ENCODE measurements at places on chromosomes 2 and 18.
A peak's percentile ranks its signal among the peaks of the same experiment; 100 is the strongest.

DNA sequence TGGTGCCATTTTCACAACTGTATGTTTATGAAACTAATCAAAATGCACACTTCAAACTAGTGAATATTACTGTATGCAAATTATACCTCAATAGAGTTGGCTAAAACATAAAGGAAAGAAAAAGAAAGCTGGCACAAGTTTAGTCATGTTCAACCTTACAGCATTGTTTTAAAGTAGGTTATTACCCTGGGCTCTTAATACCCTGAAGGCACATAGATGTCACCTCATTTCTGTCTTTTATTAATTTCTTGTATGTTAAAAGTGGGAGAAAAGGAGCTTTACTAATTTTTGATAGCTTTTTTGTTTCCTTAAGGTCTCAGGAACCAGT is 32.7 kb downstream of the TMEM131 start:
- DNase-seq: no peak

- peak; percentile 49 for DNase-seq
These were observed 611 bp downstream of the TCF7L1 start for GRCh38 chr2:85133751-85134254.

DNA sequence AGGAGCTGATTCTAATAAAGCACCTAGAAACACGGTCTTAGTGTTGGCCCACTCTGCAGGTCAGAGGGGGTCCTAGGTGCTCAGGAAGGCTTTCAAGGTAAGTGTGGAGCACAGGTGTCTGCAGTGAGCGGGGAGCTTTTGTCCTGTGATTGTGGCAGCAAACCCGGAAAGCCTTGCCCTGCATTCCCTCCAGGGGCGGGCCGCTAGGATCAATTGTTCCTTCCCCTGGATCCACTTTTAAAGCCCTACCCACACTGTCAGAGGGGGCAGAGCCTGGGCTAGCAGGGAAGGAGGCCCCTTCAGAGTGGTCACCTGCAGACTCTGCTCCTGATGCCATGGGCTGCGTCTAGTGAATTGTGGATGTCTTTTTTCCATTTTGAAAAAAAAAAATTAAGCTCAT is 176.0 kb downstream of the CTIF start:
- DNase-seq: no peak

GRCh38 chr2:75798569-75798968 is 87.9 kb upstream of the GCFC2 start:
- no peak for DNase-seq

DNA sequence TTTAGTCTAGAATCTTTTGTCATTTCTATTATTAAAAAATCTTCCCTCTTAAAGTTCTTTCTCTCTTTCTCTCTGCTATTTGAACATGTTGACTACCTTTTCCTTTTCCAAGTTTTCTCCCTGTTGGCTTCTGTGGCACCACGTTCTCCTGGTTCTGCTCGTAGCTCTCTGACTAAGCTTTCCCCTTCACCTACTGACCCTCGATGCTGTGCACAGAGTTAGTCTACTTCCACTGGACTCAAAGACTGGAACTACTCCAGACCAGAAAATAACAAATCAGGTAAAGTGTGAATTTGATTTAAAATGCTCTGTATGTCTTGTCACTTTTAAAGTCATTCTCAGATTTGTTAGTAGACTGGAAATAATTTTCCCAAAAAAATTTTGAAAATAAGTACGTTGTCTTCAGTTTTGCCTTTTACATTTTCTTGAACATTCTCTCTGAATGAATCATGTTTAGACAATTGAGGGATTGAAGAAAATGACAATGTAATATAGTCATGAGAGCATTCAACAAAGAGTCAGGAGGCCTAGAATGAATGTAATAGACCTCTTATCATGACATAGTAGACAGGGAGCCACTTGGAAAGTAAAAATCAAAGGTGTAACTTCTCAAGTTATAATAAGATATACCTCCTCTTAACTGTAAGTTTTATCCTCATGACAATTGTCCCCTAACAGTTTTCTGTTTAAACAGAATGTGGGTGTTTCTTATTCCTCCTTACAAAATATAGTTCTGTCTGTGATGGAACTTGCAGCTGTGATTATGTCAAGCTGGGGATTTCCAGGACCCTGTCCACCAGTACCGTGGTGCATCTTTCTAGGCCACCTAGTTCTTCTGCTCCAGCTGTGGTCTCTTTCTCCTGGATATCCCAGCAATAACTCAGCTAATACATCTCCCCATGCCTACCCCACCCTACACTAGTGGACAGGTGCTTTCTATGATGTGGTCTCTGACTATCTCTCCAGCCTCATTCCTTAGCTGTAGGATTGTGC is 25.5 kb downstream of the ITPRID2 start:
- no peak for DNase-seq

DNA sequence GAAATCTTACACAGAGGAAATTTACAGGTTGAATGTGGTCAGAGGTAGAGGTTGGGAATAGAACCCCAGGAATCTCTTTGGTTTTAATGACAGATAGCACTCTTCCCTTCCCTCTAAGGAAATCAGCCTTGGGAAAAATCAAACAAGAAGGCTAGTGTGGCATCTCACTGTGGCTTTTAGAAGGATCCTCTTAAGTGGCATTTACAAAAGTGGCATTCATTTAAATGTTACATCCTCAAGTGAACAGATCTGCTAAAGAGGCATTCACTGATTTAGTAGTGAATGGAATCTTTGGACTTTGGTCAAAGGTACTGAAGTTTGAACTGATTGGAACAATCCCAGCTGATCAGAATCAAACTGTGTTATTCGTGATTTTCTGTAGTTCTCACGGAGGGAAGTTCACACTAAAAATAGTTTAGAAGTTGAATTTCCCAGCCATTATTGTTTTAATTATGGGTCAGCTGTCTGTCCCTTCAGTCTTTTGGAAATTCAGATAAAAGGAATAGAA is 136.5 kb upstream of the FN1 start:
- no peak for DNase-seq

- DNase-seq: no peak
These were observed 422.1 kb downstream of the PARD3B start for GRCh38 chr2:204967199-204967960.

- no peak for DNase-seq
These were observed 78.1 kb upstream of the PELI1 start for GRCh38 chr2:64222351-64222750.

GRCh38 chr2:209094221-209094620 is 329.6 kb upstream of the MAP2 start:
- peak; percentile 0 for DNase-seq

DNA sequence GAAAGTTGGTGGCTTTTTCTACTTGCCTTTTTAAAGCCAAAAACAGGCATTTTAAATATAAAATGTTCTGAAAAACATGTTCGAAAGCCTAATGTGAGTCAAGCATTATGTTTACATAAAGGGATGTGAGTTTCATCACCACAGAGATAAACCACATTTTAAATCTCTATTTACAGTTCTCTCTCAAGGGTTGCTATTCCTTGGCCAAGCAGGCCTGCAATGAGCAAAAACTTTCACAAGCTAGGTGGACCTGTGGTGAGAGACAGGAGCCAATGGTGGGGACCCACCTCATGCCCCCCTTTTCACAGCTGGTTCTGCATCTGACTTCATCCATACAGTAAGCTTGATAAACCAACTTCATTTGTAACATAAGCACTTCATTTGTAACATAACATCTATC is 65.1 kb downstream of the CUL3 start:
- DNase-seq: peak; percentile 65

- DNase-seq: no peak
These were observed 53.2 kb upstream of the GPR45 start for GRCh38 chr2:105188343-105188742.

DNA sequence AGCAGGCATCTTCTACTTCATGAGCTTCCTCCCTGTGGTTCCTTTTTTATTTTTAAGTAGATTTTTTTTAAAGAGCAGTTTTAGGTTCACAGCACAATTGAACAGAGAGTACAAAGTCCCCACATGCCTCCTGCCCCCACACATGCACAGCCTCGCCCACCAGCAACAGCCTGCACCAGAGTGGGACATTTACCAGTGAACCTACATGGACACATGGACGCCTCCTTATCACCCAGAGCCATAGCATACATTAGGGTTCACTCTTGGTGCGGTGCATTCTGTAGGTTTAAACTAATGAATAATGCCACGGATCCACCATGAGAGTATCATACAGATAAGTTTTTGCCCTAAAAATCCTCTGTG is 40.9 kb downstream of the HS1BP3 start:
- DNase-seq: no peak

- DNase-seq: peak; percentile 61
These were observed 73.0 kb upstream of the TMEM17 start for GRCh38 chr2:62578803-62579640.

DNA sequence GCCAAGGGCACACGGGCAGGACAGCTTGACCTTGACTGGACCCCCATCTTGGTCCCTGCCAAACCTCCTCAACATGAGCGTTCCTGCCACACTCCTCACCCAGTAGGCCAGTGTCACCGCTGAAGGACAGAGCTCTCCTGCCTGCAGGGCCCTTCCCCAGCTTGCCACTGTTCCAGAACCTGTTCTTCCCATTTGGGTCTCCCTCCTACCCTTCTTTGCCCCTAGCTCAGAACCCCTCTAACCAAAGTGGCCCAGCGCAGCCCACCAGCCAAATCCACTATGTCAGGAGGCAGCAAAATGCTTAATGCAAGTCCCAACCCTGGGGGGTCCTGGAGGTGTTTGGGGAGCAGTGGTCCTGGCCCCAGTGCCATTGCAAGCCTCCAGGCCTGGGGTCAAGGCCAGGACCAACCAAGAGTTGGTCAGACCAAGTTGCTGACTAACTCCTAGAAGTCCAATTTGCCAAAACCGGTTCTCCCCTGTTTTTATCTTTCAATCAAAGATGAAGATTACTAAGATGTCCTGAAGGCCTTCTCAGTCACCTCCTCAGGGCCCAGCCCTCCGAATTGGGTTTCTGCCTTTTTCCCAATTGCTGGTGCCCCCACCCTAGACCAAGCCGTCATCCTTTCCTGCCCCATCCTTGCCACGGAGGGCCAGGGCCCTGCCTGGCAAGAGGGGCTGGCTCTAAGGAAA is 4.5 kb upstream of the ASPRV1 start:
- DNase-seq: no peak

GRCh38 chr2:181258720-181259119 is 198.5 kb upstream of the ITGA4 start:
- DNase-seq: no peak

DNA sequence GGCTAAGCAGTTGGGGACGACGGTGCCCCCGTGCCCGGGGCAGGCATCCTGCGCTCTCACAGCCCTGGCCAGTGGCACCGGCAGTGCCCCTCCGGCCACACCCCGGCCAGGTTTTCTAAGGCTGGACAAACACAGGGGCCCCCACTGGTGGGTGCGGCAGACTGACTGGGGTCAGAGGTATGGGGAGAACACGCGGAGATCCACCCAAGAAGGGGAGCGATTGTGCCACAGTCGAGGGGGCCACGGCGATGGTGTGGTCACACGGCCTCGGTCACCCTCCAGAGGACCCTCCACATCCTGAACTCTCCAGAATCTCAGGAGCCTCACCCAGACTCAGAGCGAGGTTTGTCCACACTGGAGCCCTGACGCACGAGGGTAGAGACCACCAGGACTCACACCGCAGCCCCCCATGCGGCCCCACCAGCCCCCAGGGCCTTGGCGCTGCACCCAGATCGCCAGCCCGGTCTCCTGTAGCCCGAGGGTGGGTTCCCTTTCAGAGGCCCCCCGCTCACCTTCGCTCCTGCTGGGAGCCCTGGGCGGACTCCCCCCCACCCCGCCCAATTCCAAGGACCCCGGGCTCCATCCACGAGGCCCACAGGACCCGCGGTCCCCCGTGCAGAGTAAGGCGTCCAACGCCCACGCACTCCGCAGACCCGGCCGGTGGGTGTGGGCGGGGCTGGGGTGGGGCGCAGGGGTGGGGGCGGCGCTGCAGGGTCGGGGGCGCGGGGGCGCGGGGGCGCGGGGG is 15.2 kb downstream of the PDCD1 start:
- DNase-seq: no peak

DNA sequence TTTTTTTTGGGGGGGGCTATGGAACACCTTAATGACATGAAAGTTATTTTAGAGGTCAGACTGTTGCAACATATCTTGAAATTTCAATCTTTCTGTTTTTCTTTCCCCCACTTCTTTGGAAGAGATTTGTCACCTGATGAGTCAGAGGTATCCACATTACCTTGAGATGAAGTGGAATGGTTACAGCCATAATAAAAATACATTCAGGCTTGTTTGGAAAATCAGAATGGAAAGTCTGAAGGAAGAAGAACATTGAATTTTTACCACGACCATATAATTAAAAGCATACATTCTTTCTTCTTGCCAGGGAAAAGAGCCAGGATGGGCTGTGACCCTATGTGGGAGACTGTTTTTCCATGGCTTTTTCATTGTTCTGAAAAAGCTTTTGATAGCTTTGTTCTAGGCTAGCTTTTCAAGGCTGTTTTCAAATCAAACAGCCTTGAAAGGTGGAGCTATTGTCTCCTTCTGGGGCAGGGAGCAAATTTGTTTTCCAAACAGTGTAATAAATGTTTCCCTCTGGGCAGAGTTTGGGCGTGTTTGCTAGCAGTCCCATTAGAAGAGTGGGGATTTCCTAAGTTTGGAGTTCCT is 2.3 kb upstream of the GTF3C3 start:
- no peak for DNase-seq

DNA sequence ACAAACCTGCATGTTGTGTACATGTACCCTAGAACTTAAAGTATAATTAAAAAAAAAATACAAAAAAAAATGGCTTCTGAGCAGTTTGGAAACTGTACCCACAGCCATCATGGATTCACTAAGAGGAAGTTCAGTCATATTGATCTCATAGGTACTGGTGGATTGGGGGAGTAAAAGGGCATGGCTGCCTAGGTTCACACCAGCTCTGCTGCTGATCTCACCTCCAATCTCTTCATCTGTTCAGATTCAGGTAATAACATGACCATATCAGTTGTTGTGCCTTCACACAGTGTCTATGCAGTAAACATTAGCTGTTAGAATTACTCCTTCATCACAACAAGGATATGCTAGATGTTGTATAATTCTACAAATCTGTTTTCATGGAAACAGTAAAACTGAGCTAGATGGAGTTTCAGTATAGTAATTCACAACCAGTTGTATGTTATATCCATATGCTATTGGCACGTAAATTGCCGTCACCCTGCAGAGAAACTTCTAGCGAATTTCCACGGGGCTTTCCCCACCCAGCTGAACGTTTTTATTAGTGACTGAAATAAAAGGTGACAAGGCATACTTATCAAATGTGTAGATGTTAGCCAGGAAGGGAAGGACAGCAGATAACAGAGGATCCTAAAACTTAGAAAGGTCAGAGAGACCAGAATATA is 59.3 kb upstream of the ITM2C start:
- DNase-seq: no peak

GRCh38 chr2:105313877-105314276 is 15.7 kb downstream of the TGFBRAP1 start:
- DNase-seq: no peak

Measured in MG63 (cell line).